ENCODE measurements at places on chromosomes 6 and 20.

- no peak for DNase-seq
Measured at GRCh38 chr6:72832271-72832670, 210.4 kb downstream of the KCNQ5 start.

- no peak for DNase-seq
Measured at GRCh38 chr20:49400410-49400809, 82.1 kb downstream of the KCNB1 start.

- DNase-seq, result no peak
Measured at GRCh38 chr6:92806254-92806653, 613.1 kb downstream of the EPHA7 start.

- no peak for DNase-seq
Measured at GRCh38 chr6:82372656-82373055, 9.0 kb downstream of the TPBG start.

GRCh38 chr6:15244620-15245360 is 1.1 kb upstream of the JARID2 start:
- DNase-seq, result peak; percentile 89

DNA sequence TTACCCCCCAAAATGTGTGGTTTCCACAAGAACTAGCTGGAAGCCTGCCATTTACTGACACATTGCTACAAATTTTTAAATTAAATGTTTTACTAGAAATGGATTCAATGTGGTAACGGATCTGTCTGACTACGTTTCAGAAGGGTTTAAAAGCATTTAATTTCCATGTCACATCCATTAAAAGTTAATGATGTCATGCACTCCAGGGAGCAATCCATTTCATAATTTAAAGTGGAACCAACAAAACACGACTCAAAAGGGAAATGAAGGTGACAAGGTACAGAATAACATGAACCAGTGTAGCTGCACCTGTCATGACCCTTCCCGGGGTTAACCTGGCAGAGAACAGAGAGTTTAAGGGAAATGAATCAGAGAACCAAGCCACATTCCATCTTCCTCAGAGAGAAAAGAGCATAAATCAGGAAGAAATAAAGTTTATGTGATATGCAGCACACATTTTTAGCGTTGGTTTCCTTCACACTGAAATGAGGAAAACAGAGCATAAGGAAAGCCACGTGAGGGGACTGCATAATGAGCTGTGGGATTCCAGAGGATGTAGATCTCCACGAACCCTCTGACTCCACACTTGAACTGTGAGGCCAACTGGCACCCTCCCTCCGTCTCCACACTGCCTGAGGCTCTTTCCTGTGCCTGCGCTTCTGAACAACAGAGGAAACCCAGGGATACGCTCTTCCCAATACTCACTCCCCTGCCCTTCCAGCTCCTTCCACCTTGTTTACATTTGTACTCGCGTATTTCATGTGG is 170.3 kb upstream of the AHI1 start:
- DNase-seq, result peak; percentile 58

GRCh38 chr6:131459005-131459404 is 114.0 kb upstream of the ARG1 start:
- no peak for DNase-seq

GRCh38 chr6:143967706-143968376 is 40.2 kb downstream of the PLAGL1 start:
- peak; percentile 11 for DNase-seq

GRCh38 chr20:49136817-49137571 is 51.1 kb downstream of the STAU1 start:
- DNase-seq, result no peak
